ENCODE measurements at places on chromosomes 5 and 9.
A peak's percentile ranks its signal among the peaks of the same experiment; 100 is the strongest.

DNA sequence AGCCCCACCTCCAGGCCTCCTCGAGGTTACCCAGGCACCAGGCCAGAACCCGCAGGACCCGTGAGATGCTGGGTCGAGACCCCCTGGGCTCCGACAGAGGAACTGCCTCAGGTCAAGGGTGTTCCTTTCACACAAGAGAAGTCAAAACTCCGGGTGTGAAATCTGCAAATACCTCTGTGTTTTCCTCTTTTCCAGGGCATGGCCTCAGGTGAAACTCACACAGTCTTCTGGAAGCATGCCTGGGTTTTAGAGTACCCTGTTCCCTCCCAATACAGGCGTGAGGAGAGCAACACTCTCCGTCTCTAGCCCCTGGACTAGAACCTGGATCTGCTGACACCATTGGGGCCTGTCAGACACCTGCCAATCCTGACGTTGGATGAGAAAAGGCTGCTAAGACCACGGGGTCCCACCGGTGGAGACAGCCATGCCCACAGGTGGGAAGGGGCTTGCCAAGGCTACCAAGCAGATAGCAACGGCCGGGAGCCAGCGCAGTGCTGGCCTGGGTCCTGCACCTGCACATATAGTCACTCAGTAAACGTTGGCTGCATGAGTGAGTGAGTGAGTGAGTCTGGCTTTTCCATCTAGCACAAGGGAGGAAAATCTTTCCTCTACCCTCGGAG, 182.0 kb upstream of the PPP1R26 start:
- DNase-seq = no peak

GRCh38 chr9:121756474-121757280, 105.2 kb downstream of the DAB2IP start:
- DNase-seq = no peak

DNA sequence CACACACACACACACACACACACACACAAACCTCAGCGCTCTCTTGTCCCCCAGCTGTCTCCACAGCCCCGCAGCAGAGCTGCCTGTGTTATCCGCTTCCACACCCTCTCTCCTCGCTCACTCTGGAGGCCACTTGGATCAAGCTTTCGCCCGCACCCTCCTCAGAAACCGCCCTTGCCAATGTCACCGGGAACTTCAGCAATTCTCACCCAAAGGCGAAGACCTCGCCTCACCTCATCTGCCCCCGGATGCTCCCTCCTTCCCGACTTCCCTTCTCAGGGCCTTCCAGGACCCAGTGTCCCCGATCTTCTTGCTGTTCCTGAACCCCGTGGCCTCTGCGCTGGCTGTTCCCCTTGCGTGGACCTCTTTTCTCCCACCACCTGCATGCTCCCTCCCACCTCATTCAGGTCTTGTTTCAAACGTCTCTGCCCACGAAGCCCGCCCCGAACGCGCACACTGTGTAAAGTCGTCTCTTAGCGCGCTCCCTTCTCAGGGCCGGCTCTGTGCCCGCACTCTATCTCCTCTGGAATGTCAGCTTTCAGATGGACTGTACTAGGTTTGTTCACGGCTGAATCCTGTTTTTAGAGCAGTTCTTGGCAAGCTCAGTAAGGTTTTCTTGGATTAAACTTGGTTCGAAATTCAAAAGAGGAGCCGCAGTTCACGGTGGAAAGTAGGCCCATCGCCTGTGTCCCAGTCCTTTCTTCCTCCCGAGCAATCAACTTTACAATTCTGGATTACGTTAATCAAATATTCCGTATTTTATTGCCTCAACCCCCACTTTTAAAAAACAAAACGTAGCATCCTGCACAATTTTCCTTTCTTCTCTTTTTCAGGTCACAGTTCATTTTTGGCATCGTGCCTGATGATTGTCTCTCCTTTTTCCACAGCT, 1.0 kb upstream of the TRIM7 start:
- peak; percentile 62 for DNase-seq

GRCh38 chr5:43429706-43430105, 17.5 kb upstream of the CCL28 start:
- no peak for DNase-seq

DNA sequence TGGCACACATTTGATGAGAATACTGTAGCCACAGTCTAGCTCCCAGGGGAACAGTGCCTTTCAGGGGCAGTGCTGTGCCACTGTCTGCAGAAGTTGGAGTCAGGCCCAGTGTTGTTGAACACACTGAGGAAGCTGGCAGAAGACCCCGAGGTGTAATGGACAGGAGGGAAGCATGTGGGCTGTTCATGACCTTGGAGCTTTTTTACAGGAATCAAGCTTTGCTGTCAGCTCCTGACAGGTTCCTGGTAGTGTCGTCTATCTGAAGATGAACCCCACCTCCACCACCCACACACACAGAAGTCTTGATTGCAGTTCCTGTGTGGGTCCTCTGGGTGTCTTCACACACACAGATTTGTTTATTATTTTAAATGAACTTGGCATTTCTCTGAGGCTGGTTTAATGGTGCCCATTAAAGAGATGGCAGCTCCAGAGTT, 40.3 kb upstream of the TNFAIP8 start:
- no peak for DNase-seq

DNA sequence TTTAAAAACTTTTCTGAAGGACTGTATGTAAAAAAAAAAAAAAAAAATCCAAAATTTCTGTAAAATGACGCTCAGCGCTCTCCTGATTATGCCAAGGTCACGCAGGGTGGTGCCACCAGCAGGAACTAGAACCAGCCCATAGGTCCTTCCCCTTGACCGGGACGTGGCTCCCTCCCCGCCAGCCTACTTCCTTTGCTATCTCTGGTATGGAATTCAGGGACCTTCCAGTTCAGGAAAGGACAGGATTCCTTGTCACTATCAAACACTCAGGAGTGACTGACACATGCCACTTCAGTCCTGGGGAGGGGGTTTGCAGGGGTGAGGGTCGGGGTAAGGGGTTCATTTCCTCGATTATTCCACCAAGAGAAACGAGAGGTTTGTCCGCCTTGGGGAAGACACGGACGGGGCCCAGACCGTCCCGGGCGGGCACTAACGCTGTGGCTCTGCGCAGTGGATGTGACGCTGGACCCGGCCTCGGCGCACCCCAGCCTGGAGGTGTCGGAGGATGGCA, 18.8 kb downstream of the BTNL9 start:
- DNase-seq = no peak

DNA sequence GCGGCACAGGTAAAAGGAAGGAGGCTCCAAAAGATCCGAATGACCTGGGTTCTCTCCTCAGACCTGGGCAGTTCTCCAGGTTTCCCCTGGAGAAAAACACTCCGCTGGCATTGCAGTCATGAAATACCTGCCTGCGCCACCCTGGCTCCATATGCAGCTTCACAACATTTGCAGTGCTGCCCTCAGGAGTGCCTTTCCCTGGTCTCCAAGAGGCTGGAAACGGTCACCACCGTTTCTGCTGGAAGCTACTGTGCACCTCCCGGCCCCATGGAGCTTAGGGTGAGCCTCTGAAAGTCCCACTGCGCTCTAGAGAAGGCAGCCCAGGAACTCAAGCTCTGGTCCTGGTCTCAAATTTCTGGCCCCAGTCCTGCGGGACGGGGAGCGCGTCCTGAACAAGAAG, 670 bp downstream of the UGT3A1 start:
- DNase-seq = no peak

DNA sequence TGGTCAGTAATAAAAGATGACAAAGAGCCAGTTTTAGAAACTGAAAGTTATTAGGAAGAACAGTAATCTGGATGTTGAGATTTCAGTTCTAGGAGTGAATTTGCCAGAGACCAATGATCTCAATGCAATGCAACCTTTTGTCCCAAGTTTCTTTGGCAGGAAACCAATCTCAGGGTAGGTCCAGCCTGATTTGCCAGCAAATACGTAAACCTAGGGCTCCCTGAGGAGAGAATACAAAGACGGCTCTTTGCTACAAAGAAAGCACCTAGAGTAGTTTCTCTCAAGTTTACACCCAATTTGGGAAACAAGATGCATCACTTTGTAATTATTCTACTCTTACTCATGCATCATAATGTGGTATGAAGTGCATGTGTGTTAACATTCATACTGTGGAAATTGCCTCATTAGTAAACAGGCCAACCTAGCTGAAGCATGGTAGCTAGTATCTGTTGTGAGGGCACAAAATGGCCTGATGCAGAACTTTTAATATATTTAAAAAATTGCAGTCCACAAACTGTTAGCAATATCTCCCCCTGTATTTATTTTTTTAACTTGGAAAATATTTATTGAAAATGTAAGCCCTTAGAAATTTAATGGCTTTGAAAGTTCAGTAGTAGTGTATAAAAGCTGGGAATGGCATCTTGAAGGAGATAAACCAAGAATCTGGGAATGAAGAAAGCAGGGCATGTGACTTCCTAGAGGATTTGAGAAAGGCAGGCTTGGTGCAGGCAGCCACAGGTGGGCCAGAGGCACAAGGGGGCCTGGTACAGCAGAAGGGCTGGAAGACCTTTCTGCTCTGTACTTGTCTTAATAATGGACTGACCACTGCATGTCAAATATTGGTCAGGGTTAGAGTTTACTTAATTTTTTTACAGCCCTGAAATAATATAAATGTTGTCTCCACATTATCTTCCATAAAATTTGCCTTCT, 59.5 kb downstream of the MAST4 start:
- no peak for DNase-seq
